Hematopoietic multipotent progenitor cell (in vitro differentiated cells): ENCODE measurements at places on chromosomes 3 and 15.

GRCh38 chr15:39595338-39596221 lies 14.7 kb downstream of the THBS1 start:
- DNase-seq: no peak

GRCh38 chr15:66294157-66294931 lies 976 bp downstream of the DIS3L start:
- no peak for DNase-seq

DNA sequence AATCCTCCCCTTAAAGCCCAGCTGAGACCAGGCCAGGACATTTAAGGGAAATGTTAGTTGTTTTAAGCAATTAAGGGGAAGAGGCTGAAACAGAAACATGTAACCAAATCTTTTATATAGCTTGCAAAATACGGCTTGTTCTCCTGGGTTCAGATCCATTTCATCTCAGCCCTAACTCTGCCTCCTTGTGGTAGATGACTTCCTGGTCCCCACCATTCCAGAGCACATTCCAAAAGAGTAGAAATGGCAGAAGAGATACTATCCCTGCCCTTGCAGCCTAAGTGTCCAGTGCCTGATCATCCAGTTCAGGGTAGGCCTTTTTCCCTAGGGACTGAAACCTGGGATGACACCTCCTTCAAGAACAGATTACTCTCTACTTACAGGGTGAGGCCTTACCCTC lies 266.2 kb upstream of the VEPH1 start:
- no peak for DNase-seq

- peak; percentile 50 for DNase-seq
Measured at GRCh38 chr3:140770977-140771667, 93.3 kb downstream of the TRIM42 start.

DNA sequence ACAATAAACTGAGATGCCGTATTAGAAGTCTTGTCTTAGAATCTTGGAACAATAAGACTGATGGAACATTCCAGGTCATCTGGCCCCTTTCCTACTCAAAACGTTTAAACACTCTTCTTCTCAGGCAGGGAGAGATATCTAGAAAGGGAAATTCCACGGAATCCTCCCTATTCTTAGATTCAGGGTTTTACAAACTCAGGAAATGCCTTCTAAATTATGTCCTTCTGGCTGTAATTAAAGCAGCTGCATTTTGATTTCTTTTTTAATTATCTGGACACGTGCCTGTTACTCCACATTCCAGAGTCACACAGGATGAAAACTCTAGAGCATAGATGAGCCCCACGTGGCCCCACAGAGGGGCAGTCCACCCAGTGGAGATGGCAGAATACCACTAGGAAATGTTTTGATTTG lies 41.5 kb upstream of the MTMR10 start:
- no peak for DNase-seq

DNA sequence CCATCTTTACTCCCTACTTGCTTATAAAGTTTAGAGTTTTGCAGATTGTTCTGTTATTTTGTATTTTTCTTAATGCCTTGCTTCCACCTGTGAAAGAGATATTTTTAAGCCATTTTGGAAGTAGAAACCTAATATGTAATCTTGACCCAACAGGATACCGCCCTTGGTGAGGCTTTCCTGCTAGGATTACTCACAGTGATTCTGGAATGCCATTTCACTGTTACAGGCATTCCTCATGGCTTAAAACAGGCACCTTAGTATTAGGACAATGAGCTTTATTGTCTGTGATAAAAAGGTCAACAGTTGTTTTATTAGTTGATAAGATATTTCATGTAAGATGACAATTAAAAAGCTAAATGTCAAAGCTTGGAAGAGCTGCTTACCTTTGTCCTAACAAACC lies 58.2 kb downstream of the PHLDB2 start:
- no peak for DNase-seq

DNA sequence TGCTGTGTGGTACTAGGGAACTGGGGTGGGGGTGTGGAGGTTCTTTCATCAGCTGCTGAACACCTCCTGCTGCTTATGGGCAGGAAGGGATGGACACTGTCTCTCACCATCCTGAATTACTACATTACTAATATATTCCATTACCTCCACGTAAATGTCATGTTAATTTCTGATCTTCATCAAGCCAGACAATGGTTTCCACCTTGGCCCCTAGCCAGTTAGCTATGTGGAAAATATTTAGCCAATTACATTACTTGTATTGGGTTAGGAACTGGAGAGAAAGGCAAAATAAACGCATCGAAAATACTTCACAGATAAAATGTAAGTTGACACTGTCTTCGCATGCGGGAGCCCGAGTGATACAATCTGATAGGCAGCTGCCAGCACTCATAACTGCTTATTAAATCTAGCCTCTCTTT lies 95.1 kb downstream of the FOXP1 start:
- DNase-seq: no peak

DNA sequence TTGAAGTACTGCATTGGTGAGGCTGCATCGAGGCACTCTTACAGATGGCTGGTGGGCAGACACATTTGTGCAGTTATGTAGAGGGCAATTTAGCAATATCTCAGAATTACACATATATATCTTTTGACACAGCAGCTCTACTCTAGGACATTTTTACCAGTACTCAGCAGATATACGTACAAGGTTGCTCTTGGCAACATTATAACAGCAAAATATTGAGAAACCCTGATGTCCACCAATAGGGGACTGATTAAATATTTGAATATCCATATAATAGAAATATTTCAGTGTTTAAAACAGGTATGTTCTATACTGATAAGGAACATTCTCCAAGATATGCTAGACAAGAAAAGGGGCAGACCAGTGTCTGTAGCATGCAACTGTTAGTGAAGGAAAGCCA lies 7.9 kb upstream of the FBXO22 start:
- no peak for DNase-seq

GRCh38 chr15:100901702-100902435 lies 17.3 kb upstream of the LRRK1 start:
- no peak for DNase-seq

DNA sequence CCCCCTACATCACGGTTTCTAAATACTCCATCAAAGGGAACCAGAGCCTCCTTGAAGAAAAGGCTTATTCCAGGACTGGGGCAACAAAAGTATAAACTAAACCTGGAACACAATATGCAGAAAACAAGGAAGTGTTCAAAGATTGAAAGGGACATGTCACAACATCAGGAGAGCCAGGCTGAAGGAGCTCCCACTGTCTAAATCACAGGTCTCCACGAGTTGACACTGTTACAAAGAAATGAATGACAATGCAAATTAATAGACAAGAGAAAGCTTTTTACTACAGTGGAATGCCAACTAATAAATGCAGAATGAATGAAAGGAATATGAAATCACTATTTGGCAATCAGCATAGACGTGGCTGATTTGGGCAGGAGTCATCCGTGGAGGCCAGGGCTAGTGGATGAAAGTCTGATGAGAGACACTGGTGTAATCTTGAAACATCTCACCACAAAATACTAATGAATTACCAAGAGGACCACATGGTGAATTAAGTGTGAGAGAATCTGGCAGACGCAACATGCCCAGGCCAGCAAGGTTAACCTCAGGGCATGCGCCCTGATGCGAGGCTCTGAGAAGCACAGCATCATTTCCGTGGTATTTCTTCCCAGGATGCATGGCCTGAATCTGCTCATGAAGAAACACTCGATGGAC lies 123.8 kb upstream of the TJP1 start:
- DNase-seq: no peak

DNA sequence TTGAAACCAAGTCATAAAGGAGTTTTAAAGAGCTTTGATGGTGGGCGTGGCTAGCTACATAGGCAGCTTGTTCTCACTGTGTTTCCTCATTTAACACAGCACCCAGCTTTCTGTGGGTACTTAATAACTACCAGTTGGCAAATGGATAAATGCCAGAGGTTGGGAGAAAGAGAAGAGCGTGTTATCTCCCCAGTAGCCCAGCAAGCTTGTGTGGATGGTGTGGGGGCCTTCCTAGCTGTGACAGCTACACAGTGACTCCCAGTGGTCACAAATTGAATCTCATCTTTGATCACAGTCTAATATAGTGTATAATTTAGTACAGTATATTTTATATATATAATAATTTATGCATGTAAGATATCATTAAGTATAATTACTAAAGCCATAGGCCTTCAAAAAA lies 984.1 kb downstream of the EPHA3 start:
- peak; percentile 14 for DNase-seq

DNA sequence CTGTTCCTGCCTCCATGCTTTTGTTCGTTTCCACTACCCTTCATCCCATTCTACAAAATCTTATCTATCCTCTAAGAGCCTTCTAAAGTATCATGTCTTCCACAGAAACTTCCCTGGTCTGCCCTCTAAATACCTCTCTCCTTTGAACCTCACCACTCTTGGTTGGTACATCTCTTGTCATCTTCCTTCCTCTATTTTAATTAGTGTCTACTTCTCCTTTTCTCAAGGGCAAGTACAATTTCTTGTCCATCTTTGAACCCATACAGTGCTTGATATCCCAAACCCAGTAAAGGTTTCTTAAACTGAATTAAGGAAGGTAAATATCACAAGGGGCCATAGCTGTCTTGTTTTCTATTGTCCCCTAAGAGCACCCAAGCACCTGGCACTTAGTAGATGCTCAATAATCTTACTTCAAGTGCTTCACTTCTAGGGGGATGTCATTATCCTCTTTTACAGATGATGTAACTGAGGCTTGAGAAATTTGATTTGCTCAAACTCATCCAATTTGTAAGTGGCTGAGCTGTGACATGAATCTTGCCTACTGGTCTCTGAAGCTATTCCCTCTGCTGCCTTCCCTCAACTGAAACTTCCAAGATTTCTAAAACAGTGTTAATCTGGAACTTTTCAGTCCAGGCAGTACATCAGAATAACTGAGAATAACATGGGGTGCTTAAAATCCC lies 2.6 kb upstream of the DAPK2 start:
- DNase-seq: peak; percentile 31

- DNase-seq: no peak
Measured at GRCh38 chr3:79973917-79974595, 206.3 kb upstream of the ROBO1 start.

DNA sequence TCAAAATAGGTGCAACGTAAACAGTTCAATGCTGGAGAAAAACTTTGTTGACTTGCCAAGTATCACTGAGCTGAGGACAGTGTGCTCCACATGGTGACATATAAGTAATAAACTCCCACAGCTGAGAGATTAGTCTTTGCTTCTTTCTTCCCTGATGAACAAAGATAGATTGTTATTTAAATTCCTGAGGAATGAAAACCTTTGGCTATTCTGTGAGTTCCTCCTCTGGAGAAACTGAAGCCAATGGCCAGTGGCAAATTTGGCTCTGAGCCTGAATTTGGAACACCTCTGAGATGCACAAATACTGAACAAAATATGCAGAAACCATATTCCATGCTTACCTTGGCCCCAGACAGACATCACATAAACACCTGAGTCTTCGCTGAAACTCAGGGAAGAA lies 63.3 kb downstream of the RPL22L1 start:
- DNase-seq: no peak

GRCh38 chr3:114746502-114746901 lies 400.6 kb downstream of the ZBTB20 start:
- DNase-seq: no peak

DNA sequence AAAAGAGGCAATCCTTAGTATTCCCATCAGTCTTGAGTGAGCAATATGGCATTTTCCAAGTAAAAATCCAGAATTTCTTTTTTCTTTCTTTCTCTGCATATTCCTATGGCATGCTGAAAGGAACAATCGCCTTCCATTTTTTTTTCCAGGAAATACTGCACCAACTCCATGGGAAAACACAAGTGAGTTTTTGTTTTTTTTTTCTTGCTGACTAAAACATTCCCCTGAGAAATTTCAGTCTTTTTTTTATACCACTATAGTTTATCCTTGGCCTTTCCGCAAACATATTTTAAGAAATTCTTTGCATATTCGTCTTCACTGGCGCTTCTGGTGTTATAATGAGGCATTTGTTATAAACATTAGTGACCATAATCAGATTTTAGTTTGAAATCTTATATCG lies 429.6 kb upstream of the MDFIC2 start:
- no peak for DNase-seq

DNA sequence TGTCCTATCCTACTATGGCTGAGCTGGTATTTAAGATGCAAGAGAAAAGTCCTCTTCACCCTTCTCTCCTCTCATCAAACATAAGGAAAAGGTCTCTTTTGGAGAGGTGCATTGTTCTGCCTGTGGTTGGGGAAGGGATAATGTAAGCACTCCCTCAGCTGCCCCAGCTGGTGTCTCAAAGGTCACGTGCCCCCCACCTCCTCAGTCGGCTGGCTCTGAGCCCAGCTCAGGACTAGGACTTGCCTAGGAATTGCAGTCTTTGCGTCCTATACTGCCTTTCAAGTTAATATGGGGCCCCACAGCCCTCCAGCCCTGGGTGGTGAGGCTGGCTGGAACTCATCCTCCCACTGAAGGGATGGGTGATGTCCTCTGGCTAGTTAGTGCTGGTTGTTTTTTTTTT lies 29.7 kb downstream of the OR4F15 start:
- no peak for DNase-seq

DNA sequence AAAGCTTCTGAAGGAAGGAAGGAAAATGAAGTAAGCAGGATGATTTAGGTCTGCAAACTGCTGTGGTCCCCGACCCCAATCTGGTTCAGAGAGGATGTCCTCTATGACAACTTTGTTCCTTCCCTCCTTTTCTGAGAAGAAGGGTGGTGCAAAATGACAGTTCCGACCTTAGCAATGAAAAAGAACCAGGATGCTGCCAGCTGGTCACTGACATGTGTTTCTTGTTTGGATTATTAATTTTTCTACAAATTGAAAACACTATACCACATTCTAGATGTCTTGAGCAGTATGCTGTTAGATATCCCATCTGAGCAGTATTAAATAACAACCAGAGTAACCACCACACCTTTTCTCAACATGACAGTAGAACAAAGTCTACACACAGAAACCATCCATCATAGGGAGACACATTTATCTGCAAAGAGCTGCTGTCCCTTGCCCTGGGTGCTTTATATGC lies 27.5 kb downstream of the CDCP1 start:
- no peak for DNase-seq

DNA sequence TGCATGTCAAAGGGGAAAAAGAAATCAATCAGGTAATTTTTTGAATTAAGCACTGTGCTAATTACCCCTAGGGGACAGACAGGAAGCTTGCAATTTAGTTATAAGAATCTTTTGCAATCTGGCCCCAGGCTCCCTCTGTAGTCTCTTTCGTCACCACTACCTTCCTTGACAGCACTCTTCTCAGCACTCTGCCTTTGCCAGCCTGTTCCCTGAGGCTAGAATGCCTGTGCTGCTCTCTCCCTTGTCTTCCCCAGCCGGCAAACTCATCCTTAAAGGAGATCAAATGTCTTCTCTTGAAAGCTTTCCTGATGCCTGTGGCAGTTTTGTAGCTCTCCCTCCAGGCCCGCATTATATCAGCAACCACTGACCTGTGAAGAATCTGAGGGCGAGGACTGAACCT lies 32.4 kb upstream of the PRTG start:
- no peak for DNase-seq

DNA sequence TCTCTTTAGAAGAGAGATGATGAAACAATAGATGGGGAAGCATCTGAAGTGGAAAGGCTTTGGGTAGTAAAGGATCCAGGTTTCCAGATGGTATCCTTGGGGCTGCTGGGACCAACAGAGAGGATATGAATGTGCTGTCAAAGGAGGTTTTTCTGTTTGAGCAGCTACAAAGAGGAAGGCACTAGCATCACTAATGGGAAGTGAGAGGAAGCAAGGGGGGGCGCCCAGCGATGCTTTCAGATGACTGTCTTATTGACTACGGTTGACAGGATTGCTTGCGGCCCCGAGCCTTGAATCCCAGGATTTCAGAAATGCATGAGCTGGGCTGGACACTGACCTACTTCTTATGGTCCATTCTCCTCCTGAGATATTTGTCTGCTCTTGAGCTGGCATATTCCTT lies 103.8 kb upstream of the GALNT15 start:
- DNase-seq: no peak
